ENCODE measurements at places on chromosomes 6 and 20.

DNA sequence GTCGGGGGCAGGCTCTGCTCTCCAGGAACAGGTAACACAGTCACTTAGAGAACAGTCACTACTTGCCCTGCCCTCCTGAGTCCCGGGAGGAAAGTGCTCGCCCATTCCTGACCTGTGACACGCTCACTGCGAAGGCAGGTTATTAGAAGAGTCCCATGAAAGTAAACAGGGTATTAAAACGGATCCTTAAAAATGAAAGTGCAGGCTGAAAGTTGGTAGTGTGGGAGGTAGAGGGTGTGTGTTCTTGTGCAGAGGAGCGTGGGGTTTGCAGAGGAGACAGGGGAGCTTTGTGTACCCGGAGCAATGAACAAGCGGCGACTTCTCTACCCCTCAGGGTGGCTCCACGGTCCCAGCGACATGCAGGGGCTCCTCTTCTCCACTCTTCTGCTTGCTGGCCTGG lies at the start of gene CCN6:
CCN6 (plus strand) TSS at position 104 of the 400 bp plus-strand sequence; CDS start at position 358, 254 bp downstream.
- no peak for DNase-seq

DNA sequence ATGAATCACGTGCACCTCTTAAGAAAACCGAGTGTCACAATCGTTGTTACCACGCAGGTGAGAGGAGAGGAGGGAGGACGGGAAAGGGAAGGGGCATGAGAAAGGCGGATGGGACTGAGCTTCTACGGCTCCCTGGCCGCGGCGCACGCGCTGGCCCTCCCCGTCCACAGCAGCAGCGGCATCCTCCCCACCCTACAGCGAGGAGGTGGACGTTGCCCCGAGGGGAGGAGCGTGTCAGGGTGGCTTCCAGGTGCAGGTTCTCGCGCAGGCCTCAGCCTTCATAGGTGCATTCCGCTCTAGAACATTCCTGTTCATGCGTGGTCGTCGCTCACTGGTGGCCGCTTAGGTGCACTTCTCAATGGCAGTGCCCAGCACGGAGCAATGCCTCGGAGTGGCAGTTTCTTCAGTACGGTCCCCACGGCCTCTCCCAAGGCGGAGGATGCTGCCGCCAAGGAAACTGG lies 29.7 kb upstream of the AFDN start:
- no peak for DNase-seq

DNA sequence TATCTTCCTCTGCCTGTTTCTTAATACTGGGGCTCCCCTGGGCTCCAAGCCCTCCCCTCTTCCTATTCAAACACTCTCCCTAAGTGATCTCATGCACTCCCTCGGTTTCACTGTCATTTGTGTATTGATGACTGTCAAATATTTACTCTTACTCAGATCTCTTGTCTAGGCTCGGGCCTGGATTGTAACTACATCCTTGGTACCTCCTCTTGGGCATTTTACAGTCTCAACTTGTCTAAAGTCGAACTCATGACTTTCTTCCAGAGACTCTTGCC lies 189.4 kb upstream of the PRDM1 start:
- DNase-seq = no peak

- DNase-seq = no peak
Measured at GRCh38 chr20:33881989-33882388, 70.8 kb downstream of the CHMP4B start.

DNA sequence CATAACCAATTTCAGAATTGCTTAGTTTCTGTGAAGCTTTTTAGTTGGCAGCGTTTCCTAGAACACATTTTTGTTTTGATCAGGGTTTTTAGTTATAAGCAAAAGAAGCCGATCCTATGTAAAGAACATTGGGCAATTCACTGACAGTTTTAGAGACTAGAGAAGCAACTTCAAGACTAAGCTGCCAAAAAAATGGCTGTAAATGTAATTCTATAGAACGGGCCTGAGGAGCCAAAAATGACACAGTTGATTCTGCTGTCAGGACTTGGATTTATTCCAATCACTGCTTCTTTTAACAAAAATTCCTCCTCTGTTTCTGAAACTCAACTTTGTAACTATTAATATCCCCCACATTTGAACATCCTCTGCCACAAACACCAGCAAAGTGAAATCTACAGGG lies 236.0 kb upstream of the EYS start:
- no peak for DNase-seq

- no peak for DNase-seq
Measured at GRCh38 chr20:47360297-47361056, 4.0 kb upstream of the ZMYND8 start.

- no peak for DNase-seq
Measured at GRCh38 chr20:40942775-40943174, 85.8 kb upstream of the TOP1 start.

GRCh38 chr6:795046-795685 lies 102.2 kb upstream of the EXOC2 start:
- no peak for DNase-seq

GRCh38 chr6:2799936-2800527 lies 34.8 kb downstream of the WRNIP1 start:
- no peak for DNase-seq

DNA sequence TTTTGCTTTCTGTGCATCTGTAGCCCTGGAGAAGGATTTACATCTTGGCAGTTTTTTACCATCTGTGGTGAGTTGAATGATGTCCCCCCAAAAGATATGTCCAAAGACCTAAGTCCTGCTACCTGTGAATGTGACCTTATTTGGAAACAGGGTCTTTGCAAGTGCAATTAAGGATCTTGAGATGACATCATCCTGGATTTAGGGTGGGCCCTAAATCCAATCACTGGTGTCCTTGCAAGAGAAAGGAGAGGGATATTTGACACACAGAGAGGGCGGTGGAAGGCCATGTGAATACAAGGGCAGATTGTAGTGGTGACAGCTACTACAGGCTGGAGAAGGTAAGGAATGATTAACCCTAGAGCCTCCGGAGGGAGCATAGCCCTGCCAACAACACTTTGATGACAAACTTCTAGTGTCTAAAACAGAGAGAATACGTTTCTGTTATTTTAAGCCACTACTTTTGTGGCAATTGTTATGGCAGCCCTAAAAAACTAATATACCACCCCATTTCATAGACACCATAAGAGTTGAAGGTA lies 35.1 kb downstream of the MKKS start:
- no peak for DNase-seq

GRCh38 chr6:150734235-150734634 lies 131.3 kb upstream of the MTHFD1L start:
- no peak for DNase-seq

GRCh38 chr6:111361648-111362047 lies 121.4 kb downstream of the REV3L start:
- DNase-seq = peak; percentile 4

- peak; percentile 59 for DNase-seq
Measured at GRCh38 chr6:163661272-163661671, 246.8 kb downstream of the QKI start.

DNA sequence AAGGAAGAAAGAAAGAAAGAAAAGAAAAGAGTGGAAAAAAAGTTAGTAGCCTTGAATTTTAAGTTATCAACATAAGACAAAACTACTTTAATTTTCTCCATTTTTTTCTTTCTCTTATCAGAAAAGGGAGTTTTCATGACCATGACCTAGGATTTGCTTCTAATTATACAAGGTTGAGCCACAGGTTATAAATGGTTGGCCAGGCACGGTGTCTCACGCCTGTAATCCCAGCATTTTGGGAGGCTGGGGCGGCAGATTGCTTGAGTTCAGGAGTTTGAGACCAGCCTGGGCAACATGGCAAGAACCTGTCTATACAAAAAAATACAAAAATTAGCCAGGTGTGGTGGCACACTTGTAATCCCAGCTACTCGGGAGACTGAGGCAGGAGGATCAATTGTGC lies 7.8 kb upstream of the MTRES1 start:
- DNase-seq = no peak

GRCh38 chr6:170226647-170227046 lies 64.2 kb downstream of the DLL1 start:
- no peak for DNase-seq

DNA sequence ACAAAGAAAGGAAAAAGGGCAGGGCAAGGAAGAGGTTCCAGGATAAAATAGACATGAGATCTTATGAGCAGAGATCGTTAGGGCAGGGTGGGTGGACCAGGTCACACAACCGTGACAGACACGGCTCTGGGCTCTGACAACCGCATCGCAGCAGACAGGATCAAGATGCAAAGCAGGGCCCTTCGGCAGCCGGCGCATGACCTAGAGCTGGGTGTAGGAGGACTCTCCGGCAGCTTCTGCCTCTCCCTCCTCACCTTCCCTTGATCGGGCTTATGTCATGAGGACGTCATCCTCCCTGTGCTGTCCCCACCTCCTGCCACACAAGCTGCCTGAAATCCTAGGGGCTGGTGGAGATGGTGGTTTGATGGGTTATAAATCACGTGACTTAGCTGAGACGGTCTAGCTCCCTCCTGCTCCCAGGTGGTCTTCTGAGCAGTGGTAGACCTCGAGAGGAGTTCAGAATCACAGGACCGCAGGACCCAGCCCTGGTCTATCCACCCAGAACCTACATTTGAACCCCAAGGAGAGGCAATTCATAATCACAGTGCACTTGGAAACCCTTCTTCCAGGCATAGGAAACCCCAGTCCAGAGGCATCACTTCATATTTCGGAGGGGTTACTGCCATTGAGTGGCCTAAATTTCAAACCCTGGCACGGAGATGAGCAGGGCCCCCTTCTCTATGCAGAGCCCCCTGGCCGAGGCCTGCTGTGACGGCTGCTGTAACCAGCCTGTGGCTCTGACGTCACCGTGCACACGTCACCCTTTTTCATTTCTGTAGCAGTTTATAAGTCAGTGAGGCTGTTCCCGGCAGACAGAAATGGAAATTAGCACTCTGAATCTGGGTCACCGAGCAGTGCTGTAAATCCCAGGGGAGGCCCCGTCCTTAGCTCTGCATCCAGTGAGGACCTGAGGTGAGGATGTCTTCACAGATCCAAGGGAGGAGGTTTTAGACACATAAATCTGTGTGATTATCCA lies 8.7 kb upstream of the CCR6 start:
- peak; percentile 96 for DNase-seq

GRCh38 chr6:99432877-99433276 lies 7.8 kb upstream of the PNISR start:
- no peak for DNase-seq

DNA sequence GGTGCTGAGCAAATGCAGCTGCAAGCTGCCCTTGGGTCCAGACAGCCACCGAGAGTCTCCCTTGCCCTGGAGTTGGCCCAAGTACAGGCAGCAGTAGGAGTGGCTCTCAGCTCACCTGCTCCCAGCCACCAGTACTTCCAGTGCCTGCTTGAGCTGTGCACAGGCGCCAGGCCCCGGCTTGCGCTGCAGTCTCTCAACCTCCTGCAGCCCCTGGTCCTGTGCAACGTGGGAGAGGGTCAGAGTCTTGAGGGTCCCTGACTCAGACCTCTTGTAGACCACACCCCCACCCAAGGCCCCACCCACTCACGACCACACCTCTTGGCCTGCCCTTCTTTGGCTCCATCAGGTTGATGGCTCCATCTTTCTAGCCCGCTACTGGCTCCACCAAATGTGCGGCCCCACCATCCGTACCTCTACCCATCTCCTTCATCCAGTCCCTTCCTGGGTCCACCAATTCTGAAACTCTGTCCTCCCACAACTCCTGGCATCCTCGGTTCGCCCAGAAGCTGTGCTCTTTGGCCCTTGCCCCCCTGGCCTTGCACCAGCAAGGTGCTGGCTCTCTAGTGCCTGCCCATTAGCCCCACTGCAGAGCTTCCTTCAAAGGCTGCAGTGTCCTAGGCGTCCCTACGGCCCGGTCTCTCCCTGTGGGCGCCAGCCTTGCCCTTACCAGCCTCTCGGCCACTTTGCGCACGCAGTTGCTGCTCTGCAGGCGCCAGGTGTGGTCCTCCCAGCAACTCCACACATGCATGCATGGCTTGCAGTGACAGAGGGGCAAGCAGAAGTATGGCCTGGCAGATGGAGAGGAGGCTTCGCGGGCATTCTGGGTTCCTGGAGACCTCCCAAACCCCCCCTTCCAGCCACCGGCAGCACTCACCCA lies 16.5 kb upstream of the SPAG4 start:
- DNase-seq = no peak

- no peak for DNase-seq
Measured at GRCh38 chr6:69865126-69865525, 1.2 kb upstream of the COL19A1 start.

- DNase-seq = no peak
Measured at GRCh38 chr6:715709-716491, 23.0 kb upstream of the EXOC2 start.

DNA sequence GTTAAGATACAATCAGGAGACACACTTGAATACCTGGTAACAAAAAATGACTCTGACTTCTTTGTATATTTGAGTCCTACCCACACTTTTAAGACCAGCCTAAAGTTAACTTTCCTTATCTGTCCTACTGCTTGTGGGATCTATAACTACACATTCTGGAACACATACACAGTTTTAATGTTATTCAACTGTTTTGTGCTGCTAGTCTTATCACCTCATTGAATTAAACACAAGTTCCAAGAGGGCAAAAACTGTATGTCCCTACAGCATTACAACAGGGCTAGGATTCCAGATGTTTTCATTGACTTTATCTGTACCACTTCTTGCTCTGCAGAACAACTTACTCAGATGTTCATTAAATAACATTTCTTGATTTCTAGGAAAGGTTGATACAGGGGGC lies 2.8 kb downstream of the HMGN3 start:
- no peak for DNase-seq

DNA sequence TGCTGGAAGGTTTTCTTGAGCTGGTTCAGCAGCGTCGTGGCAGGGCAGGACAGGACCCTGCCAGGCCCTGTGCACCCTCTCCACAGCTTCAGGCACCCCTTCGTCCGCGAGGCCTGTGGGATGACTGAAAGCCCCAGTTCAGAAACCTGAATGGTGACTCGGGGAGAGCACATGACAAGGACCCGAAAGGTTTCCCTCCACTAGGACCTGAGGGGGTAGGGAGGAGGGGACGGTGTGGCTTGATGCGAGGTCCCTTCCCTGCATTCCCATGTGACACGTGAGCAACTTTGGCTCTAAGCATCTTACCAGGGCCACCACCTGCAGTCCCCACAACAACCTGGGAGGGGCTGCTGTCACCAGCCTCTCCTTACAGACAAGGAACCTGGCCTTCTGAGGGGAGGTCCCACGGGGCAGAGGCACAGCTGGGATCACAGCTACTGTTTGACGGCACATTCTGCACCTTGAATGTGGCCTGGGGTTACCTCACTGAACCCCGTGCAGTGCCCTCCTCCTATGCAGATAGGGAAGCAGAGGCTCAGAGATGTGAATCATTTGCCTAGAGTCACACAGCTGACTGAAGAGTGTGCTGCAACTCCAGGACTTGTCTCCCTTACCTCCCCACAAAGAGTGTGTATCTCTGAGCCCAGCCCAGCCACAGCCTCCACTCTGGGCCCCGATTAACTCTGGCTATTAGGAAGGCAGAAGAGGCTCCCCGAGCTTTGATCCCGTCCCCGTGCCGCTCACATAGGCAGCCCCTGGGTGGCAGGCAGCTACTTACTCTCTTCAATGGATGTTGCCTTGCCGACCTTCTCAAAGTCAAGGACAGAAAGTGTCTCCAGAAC lies 84.6 kb downstream of the PTPN1 start:
- peak; percentile 48 for DNase-seq

DNA sequence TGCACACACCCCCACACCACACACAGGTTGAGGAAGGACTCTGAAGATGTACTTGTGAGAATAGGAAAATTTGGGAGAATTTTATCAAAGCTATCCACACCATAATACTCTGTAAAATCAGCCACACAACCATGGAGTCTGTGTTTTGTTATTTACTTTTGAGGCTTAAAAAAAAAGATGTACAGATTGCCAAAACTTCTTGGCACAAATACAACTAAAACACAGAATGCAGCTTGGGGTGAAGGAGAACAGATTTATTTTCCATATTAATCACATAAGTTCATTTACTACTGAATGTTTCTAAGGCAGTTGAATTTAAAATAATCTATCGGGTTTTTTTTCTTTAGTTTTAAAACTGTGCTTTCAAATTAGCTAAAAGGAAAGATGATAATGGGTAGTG lies 32.8 kb upstream of the KCNQ5 start:
- DNase-seq = no peak

- DNase-seq = no peak
Measured at GRCh38 chr6:110488606-110489190, 12.3 kb upstream of the SLC22A16 start.

Data from OCI-LY7 (cell line).